COR-L47 (cell line): ENCODE measurements at places on chromosomes 16 and 17.

DNA sequence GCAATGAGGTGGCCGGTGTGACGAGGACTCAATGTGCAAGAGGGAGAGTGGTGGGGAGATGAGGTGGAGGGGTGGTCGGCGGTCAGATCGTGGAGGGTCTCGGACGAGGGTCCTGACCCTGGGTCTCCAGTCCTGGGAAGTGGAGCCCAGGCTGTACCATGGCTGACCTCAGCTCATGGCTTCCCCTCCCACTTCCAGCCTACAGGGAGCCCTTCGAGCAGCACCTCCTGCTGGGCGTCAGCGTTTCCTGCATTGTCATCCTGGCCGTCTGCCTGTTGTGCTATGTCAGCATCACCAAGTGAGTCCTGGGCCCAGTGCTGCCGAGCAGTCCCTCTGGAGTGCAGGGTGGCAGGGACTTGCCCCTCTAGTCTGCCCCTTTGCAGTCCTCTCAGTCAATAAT is 41.8 kb downstream of the IL4R start:
- DNase-seq = no peak

GRCh38 chr17:21019976-21020586 is 22.7 kb downstream of the USP22 start:
- no peak for DNase-seq

GRCh38 chr17:82349287-82349701 is 9.8 kb upstream of the TEX19 start:
- no peak for DNase-seq

- DNase-seq = no peak
Observed at GRCh38 chr17:34363183-34363661, at the start of gene CCL1. TSS of gene CCL1 (minus strand) at chr17:34363233. CDS start at chr17:34363161, 72 bp downstream.

DNA sequence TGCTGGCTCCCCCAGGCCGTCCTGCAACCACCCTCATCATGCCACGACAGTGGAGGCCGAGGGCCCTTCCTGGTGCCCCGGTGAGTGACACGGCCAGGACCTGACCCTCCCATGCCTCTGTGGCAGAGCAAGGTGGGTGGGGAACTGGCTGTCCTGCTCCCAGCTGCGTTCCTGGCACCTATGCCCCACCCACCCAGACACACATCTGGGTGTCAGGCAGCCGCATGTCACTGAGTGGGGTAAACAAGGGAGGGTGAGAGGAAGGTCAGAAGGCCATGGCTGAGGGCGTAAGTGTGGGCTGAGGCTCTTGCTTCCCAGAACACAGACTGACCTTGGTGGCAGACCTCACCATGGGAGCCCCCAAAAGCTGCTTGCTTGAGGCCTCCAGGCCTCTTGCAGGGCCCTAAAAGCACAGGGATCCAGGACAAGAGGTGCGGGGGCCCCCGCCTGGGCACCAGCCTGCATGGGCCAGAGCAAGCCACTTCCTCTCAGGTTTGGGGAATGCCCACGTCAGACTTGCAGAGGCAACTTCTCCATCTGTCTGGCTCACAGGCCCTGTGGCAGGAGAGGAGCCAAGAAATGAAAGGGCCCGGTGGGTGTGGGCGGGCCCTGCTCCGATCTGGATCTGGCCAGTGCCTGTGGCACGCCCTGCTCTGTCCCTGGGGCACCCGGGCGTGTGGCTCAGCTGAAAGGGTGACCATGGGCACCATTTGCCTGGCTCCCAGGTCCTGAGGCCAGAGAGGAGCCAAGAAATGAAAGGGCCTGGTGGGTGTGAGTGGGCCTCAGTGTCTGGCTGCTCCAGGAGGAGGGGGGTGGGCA is 3.9 kb upstream of the CCDC57 start:
- DNase-seq = no peak

DNA sequence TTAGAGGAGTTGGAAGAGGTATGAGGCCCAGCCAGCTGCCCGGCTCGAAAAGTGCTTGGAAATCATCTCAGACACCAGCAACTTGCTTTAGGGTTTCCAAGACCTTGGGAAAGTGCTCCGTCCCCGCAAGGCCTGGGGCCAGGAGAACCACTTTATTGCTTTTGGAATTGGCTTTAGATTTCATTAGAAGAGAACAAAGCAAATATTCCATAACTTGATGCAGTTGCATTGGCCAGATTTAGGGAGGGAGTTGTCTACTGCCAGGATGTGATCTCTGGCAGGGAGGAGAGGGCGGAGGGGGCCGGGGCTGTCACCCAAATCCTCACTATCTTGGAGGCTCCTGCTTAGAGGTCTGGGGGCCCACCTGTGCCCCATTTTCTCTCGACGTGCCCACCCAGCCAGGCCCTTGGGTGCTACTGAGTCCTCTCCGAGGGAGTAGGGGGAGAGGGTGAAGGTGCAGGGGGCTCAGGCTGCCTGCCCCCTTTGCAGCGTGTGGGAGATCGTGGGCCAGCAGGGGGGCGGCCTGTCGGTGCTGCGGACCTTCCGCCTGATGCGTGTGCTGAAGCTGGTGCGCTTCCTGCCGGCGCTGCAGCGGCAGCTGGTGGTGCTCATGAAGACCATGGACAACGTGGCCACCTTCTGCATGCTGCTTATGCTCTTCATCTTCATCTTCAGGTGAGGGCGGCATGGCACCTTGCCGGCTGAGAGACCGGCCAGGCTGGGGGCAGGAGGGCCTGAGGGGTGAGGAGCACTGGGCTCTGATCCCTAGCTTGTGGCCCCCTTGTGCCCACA is 30.6 kb downstream of the CACNA1G start:
- DNase-seq = no peak

DNA sequence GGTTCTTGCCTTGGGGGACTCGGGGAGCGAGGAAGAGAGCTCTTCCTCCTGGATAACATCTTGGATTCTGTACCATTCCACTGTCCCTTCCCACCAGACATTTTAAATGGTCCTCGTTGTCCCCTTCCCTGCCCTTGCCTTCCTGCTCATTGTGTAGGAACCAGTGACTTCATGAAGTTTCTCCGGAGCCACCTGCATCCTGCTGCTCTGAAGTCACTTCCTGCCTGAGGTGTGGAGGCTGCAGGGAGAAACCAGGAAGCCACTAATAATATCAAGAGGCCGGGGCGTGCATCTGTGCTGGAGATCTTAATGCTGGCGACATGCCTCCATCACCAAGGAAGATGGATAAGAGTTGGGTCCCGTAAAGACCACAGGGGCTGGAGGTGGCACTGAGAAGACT is 6.2 kb upstream of the SLC16A13 start:
- DNase-seq = no peak

- no peak for DNase-seq
Observed at GRCh38 chr16:53358884-53359283, 75.4 kb upstream of the RBL2 start.
